Left ventricle myocardium inferior (tissue), 1 donor: ENCODE measurements at places on chromosomes 13 and 19. TPM values are rescaled to one million over a fixed set of nuclear protein-coding genes. Genes with fewer than 3 reads are reported as not detected.

Gene LHB
- total RNA-seq = not detected

DNA sequence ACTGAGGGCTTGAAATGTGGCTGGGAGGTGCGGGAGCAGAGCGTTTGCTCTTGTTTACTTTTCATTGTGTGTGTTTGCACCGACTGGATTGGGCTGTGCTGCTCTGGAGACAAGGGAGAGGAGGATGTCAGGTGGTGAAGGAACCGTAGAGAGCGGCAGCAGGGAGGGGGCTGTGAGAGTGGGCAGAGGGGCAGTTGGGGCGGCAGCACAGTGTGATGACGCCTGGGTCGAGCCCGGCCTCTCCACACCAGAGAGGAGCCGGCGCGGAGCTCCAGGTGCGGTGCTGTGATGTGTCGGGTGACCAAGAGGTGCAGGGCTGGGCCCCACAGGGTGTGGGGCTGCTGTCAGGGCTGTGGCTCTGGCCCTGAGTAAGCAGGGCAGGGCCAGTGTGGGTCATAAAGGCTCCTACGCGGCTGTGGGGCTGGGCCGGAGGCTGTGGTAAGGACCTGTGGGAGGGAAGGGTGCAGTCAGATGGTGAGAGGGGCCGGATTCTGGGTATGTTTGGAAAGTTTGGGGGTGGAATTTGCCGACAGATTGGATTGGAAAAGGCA, 10.5 kb downstream of the NAXD start:
- peaks cover 74% of the 10 kb centered on the region for H3K36me3 ChIP-seq
- no peak overlapping the region for H3K4me3 ChIP-seq
- H3K4me1 ChIP-seq = peaks cover 60% of the 10 kb centered on the region

- no peak for DNase-seq
- H3K4me1 ChIP-seq = peaks cover 36% of the 10 kb centered on the region
- peak overlapping the region; percentile 80 for H3K27ac ChIP-seq
- H3K4me3 ChIP-seq = peak overlapping the region; percentile 53
- no peaks in the 10 kb centered on the region for H3K36me3 ChIP-seq
- H3K27me3 ChIP-seq = no peaks in the 10 kb centered on the region
Observed at GRCh38 chr19:34838248-34838647, 65.2 kb upstream of the ZNF599 start.

GRCh38 chr13:47564041-47564440, 437.0 kb downstream of the SUCLA2 start:
- no peaks in the 10 kb centered on the region for H3K36me3 ChIP-seq
- H3K4me1 ChIP-seq = no peaks in the 10 kb centered on the region
- H3K27me3 ChIP-seq = peaks cover 10% of the 10 kb centered on the region
- H3K27ac ChIP-seq = no peak overlapping the region
- no peak overlapping the region for H3K4me3 ChIP-seq

DNA sequence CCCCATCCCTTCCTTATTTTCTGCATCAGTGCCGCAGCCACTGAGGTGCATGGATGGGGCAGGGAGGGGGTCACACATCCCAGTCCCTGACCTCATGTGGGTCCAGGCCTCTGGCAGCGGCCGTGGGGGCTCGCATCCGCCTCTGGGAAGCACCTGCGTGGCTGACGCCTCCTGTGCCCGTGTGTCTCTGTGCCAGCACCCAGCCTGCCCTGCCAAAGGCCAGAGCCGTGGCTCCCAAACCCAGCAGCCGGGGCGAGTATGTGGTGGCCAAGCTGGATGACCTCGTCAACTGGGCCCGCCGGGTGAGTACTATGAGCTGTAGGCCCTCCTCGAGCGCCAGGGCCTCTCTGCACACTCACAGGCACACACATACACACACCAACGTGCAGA, 4.9 kb downstream of the NDUFS7 start:
- H3K27me3 ChIP-seq = no peaks in the 10 kb centered on the region
- DNase-seq = no peak
- peaks cover 58% of the 10 kb centered on the region for H3K4me1 ChIP-seq
- H3K27ac ChIP-seq = peak overlapping the region; percentile 98
- no peak overlapping the region for H3K4me3 ChIP-seq
